ENCODE measurements at places on chromosomes 1 and 21.

GRCh38 chr1:96837781-96838216, 116.2 kb downstream of the PTBP2 start:
- H3K4me3 ChIP-seq = no peak overlapping the region
- no peak overlapping the region for H3K27ac ChIP-seq
- no peaks in the 10 kb centered on the region for H3K27me3 ChIP-seq

DNA sequence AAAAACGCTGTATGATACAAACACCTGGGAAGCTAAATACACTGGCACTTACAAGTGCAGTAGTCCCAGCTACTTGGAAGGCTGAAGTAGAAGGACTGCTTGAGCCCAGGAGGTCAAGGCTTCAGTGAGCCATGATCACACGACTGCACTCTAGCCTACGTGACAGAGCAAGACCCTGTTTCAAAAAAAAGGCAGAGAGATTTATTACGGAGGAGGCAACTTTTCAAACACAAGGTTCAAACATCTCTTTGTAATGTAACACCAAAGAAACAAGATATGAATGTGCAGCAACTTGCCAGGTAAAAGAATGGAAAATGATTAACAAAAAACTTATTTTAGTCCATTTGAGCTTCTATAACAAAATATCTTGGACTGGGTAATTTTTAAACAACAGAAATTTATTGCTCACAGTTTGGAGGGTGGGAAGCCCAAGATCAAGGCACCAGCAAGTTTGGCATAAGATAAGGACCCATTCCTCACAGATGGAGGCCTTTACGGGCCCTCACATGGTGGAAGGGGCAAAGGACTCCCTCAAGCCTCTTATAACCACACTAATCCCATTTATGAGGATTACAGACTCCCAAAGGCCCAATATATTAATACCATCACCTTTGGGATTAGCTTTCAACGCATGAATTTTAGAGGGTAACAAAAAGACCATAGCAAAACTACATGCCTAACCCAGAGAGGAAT, 73.3 kb downstream of the EVI5 start:
- no peaks in the 10 kb centered on the region for H3K36me3 ChIP-seq
- no peaks in the 10 kb centered on the region for H3K4me1 ChIP-seq
- H3K27ac ChIP-seq = no peak overlapping the region

DNA sequence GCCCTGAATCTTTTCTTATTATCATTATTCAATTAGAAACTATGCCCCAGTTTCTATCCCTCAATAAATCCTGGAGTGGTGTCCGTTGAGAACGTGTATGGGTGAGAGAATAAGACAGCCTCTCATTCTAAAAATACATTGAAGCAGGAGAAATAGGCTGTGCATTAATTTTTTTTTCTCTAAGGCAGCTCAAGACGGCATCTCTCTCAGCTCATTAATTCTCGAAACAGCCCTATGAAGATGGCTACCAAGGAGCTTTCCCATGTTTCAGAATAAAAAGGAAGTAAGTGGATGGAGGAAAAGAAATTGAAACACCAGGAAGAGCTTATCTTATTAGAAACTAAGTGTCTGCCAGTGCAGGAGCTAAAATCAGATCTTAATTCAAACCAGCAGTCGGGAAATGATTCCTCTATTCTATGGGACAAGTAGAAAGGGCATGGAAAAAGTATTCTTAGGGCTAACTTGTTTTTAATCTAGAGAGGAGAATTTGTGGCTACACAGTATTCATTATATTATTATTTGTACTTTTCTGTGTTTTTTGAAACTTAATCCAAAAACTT, 347.1 kb upstream of the PLD5 start:
- DNase-seq = no peak
- no peaks in the 10 kb centered on the region for H3K36me3 ChIP-seq
- H3K4me3 ChIP-seq = no peak overlapping the region
- H3K27me3 ChIP-seq = peaks cover 3% of the 10 kb centered on the region

- H3K27ac ChIP-seq = no peak overlapping the region
- H3K4me1 ChIP-seq = peaks cover 2% of the 10 kb centered on the region
- H3K27me3 ChIP-seq = no peaks in the 10 kb centered on the region
Measured at GRCh38 chr21:36461918-36462486, 17.9 kb downstream of the CLDN14 start.

GRCh38 chr1:96886474-96886873, 164.9 kb downstream of the PTBP2 start:
- no peaks in the 10 kb centered on the region for H3K4me1 ChIP-seq
- DNase-seq = no peak
- no peak overlapping the region for H3K27ac ChIP-seq
- no peak overlapping the region for H3K4me3 ChIP-seq

GRCh38 chr1:156726549-156727226, 1.6 kb upstream of the METTL25B start:
- peaks cover 31% of the 10 kb centered on the region for H3K4me1 ChIP-seq
- H3K36me3 ChIP-seq = peaks cover 41% of the 10 kb centered on the region
- peak; percentile 77 for DNase-seq

- no peaks in the 10 kb centered on the region for H3K27me3 ChIP-seq
- H3K36me3 ChIP-seq = no peaks in the 10 kb centered on the region
Measured at GRCh38 chr1:201554190-201554600, 15.3 kb downstream of the NAV1 start.

DNA sequence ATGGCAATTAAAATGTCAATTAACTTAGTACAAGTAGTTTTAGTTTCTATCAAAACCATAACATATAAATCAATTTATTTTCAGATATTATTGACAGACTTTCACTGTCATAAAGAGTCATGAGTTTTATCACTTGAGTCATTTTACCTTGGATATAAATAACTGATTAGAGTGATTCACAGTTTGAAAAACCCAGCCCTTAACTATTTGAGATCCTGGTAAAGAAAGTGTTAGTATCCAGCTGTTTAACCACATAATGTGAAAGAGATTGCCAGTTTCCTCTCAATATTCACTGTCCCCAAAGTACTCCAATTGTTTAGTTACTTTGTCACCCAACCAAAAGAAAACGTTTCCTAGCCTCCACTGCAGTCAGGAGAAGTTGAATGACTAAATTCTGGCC, 91.3 kb downstream of the UCHL5 start:
- H3K4me3 ChIP-seq = no peak overlapping the region
- peaks cover 2% of the 10 kb centered on the region for H3K4me1 ChIP-seq
- no peaks in the 10 kb centered on the region for H3K27me3 ChIP-seq
- DNase-seq = no peak

DNA sequence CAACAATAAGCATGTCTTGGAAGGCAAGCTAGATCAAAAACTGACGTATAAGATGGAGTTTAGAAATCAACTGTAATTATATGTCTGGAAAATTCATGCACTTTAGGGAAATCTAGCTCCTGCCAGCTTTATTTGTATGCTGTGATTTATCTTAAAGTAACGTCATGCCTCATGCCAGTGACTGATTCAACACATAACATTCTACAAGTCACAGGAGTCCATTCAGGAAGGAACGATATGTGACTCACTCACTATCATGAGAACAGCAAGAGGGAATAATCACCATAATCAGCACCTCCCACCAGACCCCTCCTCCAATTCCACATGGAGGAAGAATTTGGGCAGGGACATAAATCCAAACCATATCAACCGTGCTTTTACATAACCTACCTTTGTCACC, 682.4 kb upstream of the ADAMTS5 start:
- H3K4me3 ChIP-seq = no peak overlapping the region
- H3K27me3 ChIP-seq = no peaks in the 10 kb centered on the region
- H3K27ac ChIP-seq = no peak overlapping the region
- H3K36me3 ChIP-seq = no peaks in the 10 kb centered on the region
- H3K4me1 ChIP-seq = no peaks in the 10 kb centered on the region

DNA sequence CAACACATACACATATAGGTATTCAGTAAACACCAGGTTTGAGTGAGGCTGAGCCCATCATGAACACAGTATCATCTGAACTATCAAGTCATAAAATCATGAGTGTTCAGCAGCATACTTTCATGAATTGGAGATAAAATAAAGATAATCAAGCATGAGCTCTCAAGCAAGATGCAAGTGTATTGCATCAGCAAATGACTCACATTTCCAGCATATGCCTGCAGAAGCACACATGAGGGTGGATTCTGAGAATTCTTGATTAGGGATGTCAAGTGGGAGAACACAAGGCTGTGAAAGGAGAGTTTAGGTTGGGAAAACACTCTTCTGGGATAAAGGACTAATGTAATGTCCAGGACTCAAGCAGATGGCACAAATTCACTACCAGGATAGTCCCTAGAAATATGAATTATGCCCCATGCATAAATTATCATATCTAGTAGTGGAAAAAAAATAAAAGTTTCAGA, 299.2 kb downstream of the SRGAP2C start:
- H3K27ac ChIP-seq = peak overlapping the region; percentile 80
- peak; percentile 22 for DNase-seq
- no peak overlapping the region for H3K4me3 ChIP-seq
- H3K27me3 ChIP-seq = no peaks in the 10 kb centered on the region

GRCh38 chr1:50405814-50406213, 17.4 kb downstream of the DMRTA2 start:
- no peak overlapping the region for H3K4me3 ChIP-seq
- no peaks in the 10 kb centered on the region for H3K36me3 ChIP-seq
- H3K27ac ChIP-seq = no peak overlapping the region
- peaks cover 40% of the 10 kb centered on the region for H3K27me3 ChIP-seq

GRCh38 chr1:53359225-53359933, 31.5 kb upstream of the LRP8 start:
- no peak overlapping the region for H3K4me3 ChIP-seq
- peaks cover 4% of the 10 kb centered on the region for H3K36me3 ChIP-seq
- DNase-seq = no peak
- no peaks in the 10 kb centered on the region for H3K4me1 ChIP-seq
- H3K27ac ChIP-seq = no peak overlapping the region

GRCh38 chr1:26913754-26914619, at the start of gene NR0B2:
TSS of gene NR0B2 (minus strand) at chr1:26913975. CDS start at chr1:26913940, 35 bp downstream.
- H3K4me3 ChIP-seq = no peak within 1 kb of the TSS
- no peak for DNase-seq
- no peak within 1 kb of the TSS for H3K27ac ChIP-seq
- no peaks in the 10 kb centered on the region for H3K4me1 ChIP-seq

- no peaks in the 10 kb centered on the region for H3K36me3 ChIP-seq
- DNase-seq = no peak
- no peak overlapping the region for H3K27ac ChIP-seq
- H3K27me3 ChIP-seq = no peaks in the 10 kb centered on the region
- peaks cover 8% of the 10 kb centered on the region for H3K4me1 ChIP-seq
Measured at GRCh38 chr1:246139745-246140182, 367.3 kb downstream of the SMYD3 start.

- no peaks in the 10 kb centered on the region for H3K4me1 ChIP-seq
- no peak overlapping the region for H3K4me3 ChIP-seq
- no peaks in the 10 kb centered on the region for H3K36me3 ChIP-seq
- H3K27ac ChIP-seq = no peak overlapping the region
- DNase-seq = no peak
Measured at GRCh38 chr1:30336550-30337323, 386.6 kb downstream of the MATN1 start.

GRCh38 chr1:209720326-209720725, 15.7 kb downstream of the HSD11B1 start:
- H3K27me3 ChIP-seq = no peaks in the 10 kb centered on the region
- H3K27ac ChIP-seq = no peak overlapping the region
- no peak overlapping the region for H3K4me3 ChIP-seq
- no peak for DNase-seq
- peaks cover 6% of the 10 kb centered on the region for H3K36me3 ChIP-seq
- H3K4me1 ChIP-seq = peaks cover 59% of the 10 kb centered on the region

DNA sequence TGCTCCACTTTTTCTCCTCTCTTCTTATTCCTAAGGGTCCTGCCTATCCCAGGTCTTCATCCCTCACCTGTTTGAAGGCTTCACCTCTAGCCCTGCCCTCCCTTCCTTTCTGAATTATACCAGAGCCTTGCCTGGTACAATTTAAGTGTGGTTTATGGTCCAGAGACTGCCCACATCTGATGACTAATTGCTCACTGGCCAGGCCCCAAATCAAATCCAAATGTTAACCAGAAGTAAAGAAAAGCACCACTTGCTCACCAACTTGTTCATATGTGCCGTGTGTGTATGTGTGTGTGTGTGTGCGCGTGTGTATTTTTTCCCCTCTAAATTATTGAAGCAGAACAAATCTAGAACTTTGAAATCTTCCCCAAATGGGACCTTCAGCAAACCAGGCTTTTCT, 26.4 kb downstream of the MYOM3 start:
- H3K36me3 ChIP-seq = no peaks in the 10 kb centered on the region
- no peak overlapping the region for H3K4me3 ChIP-seq
- no peak overlapping the region for H3K27ac ChIP-seq
- peaks cover 4% of the 10 kb centered on the region for H3K27me3 ChIP-seq
- H3K4me1 ChIP-seq = no peaks in the 10 kb centered on the region

- H3K4me3 ChIP-seq = no peak overlapping the region
- H3K27ac ChIP-seq = no peak overlapping the region
- peaks cover 2% of the 10 kb centered on the region for H3K4me1 ChIP-seq
- DNase-seq = no peak
- no peaks in the 10 kb centered on the region for H3K36me3 ChIP-seq
Measured at GRCh38 chr1:30381671-30382365, 341.6 kb downstream of the MATN1 start.

Data from activated CD4-positive, alpha-beta T cell treated with anti-CD3 and anti-CD28 coated beads for 36 hours (primary cell).